Bronchus fibroblast of lung (primary cell): ENCODE measurements at places on chromosomes 6 and 20. TPM values are rescaled to one million over a fixed set of nuclear protein-coding genes. Genes with fewer than 3 reads are reported as not detected.

SLC22A2 gene
- total RNA-seq: not detected in 2 replicates

NFATC2 gene
- 0.15 and 0.17 TPM in 2 replicates for total RNA-seq

MLIP gene
- total RNA-seq: 0.59 TPM in 1 of 2 replicates, not detected in the other

MDN1 gene
- total RNA-seq: 8.5 and 9.4 TPM in 2 replicates

MOG gene
- not detected in 2 replicates for total RNA-seq

PI16 gene
- not detected in 2 replicates for total RNA-seq

MAP7 gene
- 0.15 and 0.34 TPM in 2 replicates for total RNA-seq

HTR1B gene
- total RNA-seq: 2.2 and 3.5 TPM in 2 replicates

SIRT5 gene
- total RNA-seq: 5.1 and 5.5 TPM in 2 replicates

GHRH gene
- total RNA-seq: not detected in 2 replicates

AVP gene
- total RNA-seq: not detected in 2 replicates

ULBP1 gene
- total RNA-seq: 3.6 and 4.0 TPM in 2 replicates

LTB gene
- not detected in 2 replicates for total RNA-seq

INSM1 gene
- not detected in 2 replicates for total RNA-seq

IL17F gene
- total RNA-seq: not detected in 2 replicates

CASS4 gene
- 2.2 and 2.4 TPM in 2 replicates for total RNA-seq

VWA7 gene
- 0.45 and 0.67 TPM in 2 replicates for total RNA-seq

DSTN gene
- 166 and 200 TPM in 2 replicates for total RNA-seq

CALHM6 gene
- 1.8 and 2.2 TPM in 2 replicates for total RNA-seq

ZNF391 gene
- total RNA-seq: 0.45 and 0.84 TPM in 2 replicates

SIM1 gene
- total RNA-seq: not detected in 2 replicates

ABHD16B gene
- not detected in 2 replicates for total RNA-seq

ENPP4 gene
- 0.59 and 0.84 TPM in 2 replicates for total RNA-seq

COL11A2 gene
- 0.15 and 1.2 TPM in 2 replicates for total RNA-seq

TAAR2 gene
- total RNA-seq: not detected in 2 replicates

BACH2 gene
- total RNA-seq: 0.89 and 2.0 TPM in 2 replicates

UBR2 gene
- total RNA-seq: 10.0 and 10.1 TPM in 2 replicates

APOM gene
- 2.9 and 3.6 TPM in 2 replicates for total RNA-seq

TRIM40 gene
- not detected in 2 replicates for total RNA-seq

DHX16 gene
- 25.1 and 29.6 TPM in 2 replicates for total RNA-seq

OPRL1 gene
- 0.67 and 0.74 TPM in 2 replicates for total RNA-seq
